Activated CD4-positive, alpha-beta T cell treated with anti-CD3 and anti-CD28 coated beads, Interleukin-2, Interleukin-4, amounts not matched to agents 100 ng/mL and 50 ng/mL, durations not matched to agents 16 hours and 8 hours (primary cell): ENCODE measurements at places on chromosomes 7 and 10.
A peak's percentile ranks its signal among the peaks of the same experiment; 100 is the strongest.

- DNase-seq = no peak
Measured at GRCh38 chr7:127848241-127848640, 183.0 kb downstream of the LRRC4 start.

GRCh38 chr10:110420401-110421193 lies 77.1 kb upstream of the DUSP5 start:
- DNase-seq = no peak

GRCh38 chr10:113104047-113104446 lies 154.0 kb downstream of the TCF7L2 start:
- DNase-seq = no peak

- DNase-seq = no peak
Measured at GRCh38 chr10:78927257-78927995, 141.3 kb upstream of the ZMIZ1 start.

- DNase-seq = no peak
Measured at GRCh38 chr10:30420266-30420665, 13.7 kb upstream of the MAP3K8 start.

DNA sequence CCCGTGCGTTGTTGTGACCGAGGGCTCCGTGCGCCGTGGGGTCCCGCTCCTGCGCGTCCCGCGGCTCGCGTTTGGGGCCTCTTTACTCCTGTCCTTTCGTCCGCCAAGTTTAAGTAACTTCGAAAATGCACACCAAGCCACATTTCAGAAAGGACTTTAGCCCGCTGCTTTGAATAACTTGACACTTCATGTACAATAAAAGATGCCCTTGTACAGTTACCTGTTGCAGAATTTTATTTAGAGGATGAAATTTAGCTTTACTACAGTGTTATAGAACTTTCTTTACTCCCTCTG lies 459 bp downstream of the SUGCT start:
- DNase-seq = no peak

GRCh38 chr7:101018271-101019167 lies 1.4 kb upstream of the MUC17 start:
- DNase-seq = peak; percentile 9

DNA sequence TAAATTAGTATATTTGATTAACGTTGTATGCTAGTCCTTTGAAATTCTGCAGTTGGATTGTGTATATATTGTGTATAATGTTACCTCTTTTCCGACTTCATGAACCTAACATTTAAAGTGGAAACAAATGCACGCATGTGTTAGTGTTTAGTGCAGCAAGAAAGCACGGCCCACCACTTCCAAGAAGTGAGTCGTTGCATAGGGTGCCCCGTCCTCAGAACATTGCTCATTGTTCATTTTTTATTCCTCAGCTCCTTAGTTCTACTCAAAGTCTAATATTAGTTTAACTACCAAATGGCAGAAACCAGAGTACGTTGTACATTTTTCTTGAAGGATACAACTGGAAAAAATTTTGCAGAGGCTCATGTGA lies 407.6 kb downstream of the AUTS2 start:
- DNase-seq = no peak

GRCh38 chr10:130329792-130330191 lies 193.6 kb downstream of the GLRX3 start:
- no peak for DNase-seq

- DNase-seq = no peak
Measured at GRCh38 chr10:101073631-101074030, 11.8 kb downstream of the KAZALD1 start.

DNA sequence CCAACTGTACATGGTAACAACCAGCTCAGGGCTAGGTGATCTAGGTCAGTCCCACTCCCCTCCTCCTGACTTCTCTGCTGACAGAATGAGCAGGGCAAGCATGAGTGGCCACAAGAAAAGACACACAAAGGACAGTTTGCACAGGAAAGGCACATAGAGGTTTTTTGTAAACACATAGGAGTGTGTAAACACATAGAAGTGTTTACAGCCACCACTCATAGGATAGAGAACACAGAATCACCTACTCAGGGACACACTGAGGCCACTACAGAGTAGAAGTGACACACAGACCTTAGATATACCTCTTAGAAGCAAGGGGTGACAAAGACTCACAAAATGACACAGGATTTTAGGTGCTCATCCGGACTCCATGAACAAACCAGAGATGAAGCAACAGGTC lies 19.0 kb downstream of the NUDCD3 start:
- DNase-seq = no peak

- no peak for DNase-seq
Measured at GRCh38 chr7:140592964-140593671, 47.5 kb downstream of the DENND2A start.

DNA sequence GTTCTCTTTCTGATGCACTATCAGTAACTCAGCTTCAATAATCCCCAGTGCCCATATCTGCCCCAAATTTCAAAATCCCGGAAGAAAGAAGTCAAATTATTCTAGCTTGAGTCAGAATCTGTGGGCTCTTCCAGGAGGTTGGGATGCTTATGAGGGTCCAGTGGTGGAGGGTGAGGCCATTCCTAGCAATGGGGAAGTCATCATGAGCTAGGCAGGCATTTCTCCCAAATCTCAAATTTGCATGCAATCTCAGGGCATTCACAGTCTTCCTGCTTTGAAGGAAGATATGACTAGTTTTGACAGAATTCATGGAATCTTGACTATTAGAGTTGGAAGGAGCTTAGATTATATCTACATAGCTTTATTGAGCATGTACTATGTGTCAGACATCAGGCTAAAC lies 164.3 kb upstream of the AGK start:
- no peak for DNase-seq

DNA sequence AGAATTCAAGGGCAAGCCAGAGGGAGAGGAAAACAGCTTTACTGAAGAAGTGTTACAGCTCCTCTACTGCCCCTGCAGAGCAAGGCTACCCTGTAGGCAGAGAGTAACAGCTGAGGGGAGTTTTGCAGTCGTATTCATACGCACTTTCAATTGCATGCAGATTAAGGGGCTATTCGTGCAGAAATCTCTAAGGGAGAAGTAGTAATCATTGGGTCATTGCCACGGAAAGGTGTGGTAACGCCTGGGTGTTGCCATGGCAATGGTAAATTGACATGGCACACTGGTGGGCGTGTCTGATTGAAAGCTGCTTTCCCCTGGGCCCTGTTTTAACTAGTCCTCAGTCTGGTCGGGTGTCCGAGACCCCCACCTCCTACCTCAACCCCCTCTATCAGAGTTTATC lies 227.2 kb downstream of the NSUN6 start:
- DNase-seq = no peak

DNA sequence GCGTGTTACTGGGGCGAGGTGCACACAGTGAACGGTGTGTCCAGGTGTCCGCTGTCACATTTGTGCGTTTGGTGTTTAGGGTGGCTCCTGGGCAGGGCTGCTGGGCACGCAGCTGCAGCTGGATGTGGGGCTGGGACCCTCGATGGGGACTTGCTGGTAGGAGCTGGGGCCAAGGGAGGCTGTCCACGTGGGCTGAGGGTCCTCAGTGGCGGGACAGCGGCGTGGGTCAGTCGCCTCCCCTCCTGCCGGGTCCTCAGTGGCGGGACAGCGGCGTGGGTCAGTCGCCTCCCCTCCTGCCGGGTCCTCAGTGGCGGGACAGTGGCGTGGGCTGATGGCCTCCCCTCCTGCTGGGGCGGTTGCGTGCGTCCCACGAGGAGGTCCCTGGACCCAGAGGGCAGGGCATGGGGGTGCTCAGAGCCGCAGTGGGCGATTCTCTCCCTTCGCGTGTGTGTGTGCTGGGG lies 68.5 kb downstream of the INPP5A start:
- no peak for DNase-seq

DNA sequence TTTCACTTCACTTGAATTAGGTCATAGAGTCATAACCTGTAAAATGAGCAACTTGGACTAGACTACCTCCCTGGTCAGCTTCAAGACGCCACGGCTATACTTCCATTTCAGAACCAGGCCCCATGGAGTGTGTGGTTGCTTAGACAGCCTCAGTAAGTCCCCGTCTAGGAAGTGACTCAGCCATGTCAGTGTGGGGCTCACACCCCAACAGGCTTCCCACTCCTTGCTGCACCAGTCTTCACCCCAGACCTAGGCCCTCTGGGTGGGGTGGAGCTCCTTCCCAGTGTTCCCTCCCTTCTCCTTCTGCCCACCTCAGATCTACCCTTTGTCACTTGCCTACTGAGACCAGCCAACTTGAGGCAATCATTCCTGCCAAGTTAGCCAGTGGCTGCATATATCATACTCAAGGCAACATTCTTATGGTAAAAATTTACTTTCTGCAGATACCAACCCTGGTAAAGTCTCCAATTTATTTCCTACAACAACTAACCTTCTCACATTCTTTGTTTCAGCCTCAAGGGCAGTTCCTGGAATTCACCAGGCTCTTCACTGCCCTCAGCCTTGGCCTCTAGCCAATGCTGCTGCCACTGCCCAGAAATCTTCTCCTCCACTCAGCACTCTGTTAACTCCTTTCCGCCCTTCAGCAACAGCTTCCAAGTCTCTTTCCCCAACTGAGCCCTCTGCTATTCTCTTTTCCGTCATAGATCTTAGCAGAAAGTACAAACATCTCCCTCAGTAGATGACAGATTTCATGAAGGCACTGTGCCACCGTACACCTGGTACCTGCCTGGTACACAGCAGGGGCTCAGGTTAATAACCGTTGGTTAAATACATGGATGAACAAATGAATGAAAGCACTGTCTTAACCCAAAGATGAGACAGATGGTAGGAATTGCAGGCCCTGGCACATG lies 31.3 kb upstream of the ZNRF2 start:
- DNase-seq = no peak

GRCh38 chr10:10132009-10132408 lies 885.7 kb upstream of the CELF2 start:
- no peak for DNase-seq

DNA sequence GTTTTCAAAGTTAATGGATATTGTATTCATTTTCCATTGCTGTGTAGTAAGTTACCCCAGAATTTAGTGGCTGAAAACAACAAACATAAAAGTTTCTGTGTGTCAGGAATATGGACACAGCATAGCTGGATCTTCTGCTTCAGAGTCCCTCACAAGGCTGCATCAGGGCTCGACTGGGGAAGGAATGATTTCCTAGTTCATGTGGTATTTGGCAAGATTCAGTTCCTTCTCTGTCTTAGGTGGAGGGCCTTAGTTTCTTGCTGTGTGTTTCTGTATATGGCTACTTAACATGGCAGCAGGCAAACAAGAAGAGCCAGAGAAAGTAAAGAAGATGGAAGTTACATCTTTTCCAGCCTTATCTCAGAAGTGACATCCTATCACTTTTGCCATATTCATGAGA lies 51.1 kb downstream of the TPST1 start:
- DNase-seq = no peak

DNA sequence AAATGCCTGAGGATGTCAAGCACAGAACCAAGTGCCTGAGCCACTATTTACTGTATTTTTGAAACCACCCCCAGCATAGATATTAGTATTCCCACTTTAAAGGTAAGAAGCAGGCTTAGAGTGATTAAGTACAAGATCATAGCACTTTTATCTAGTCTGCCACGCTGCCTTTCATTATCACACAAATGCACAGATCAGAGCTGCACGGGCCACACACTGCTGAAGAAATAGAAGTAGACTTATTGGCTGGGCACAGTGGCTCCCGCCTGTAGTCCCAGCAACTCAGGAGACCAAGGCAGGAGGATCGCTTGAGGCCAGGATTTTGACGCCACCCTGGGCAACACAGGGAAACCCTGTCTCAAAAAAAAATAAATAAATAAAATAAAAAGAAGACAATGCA lies 38.2 kb downstream of the NCAPG2 start:
- no peak for DNase-seq

DNA sequence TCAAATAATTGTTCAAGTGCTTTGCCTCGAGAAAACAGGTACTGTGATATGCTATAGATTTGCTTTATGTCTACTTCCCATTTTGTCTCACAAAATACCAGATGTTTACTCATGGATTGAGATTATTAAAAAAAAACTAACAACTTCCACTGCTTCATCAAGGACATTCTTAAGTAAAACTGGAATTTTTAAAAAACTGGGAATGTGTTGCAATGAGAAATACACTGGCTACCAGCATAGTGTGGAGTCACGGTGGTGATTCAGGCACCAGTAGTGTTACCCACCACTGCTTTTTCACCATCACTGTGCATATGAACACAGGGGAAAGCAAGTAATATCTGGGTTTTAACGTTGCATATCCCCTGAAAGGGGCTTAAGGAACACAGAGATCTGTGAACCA lies 21.2 kb downstream of the FIGNL1 start:
- no peak for DNase-seq

DNA sequence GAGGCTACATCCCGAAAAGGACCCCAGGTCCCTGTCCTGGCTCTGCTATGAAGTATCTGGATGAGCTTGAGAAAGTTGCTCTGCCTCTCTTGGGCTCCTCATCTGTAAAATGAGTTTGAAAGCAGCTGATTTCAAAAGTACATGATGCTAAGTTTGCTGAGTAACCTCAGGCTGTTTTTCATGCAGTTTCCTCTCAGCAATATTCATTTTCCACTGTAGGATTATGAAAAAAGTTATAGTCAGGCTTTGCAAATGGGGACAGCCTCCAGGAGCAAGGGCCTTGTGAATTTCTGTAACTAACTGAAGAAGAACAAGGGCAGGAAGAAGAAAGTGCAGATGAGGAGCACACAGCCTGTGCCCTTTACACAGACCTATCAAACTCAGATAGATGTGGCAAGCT lies 167.3 kb upstream of the KMT2E start:
- no peak for DNase-seq

- no peak for DNase-seq
Measured at GRCh38 chr10:61973169-61973568, 71.7 kb downstream of the ARID5B start.

DNA sequence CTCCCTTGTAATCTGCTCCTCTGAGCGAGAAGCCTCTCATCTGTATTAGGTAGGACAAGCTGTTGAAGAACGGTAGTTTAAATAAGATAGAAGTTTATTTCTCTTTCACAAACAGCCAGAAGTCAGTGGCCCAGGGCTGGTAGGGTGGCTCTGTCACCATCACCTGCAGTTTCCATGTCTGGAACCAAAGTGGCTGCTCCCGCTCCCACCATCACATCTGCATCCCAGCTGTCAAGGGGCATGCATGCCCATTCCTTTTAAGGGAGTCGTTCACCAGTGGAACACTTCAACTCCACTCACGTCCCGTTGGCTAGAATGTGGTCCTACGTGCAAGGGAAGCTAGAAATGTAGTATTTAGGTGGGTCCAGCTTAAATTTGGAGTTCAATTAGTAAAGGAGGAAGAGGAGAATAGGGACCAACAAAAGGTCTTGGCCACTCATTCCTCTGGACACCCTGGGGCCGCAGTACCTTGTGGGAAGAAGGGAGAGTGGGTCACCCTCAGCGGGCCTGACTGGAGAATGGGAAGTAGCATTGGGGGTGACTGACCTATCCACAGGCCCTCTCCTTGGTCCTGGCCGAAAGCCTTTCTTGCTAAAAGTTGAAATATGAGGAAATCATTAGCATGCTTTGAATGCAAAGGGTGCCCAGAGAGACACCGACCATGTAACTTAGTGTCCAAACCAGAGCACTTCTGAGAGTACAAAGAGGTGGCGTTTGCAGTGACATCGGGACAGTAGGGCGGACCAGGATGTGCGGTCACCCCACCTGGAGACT lies 48.0 kb downstream of the ELFN1 start:
- DNase-seq = no peak
